ENCODE measurements at places on chromosomes 4 and X. TPM values are rescaled to one million over a fixed set of nuclear protein-coding genes. Genes with fewer than 3 reads are reported as not detected.

CENPVL2 gene
- 0.32 TPM for total RNA-seq

IL2 gene
- total RNA-seq, result not detected

DNA sequence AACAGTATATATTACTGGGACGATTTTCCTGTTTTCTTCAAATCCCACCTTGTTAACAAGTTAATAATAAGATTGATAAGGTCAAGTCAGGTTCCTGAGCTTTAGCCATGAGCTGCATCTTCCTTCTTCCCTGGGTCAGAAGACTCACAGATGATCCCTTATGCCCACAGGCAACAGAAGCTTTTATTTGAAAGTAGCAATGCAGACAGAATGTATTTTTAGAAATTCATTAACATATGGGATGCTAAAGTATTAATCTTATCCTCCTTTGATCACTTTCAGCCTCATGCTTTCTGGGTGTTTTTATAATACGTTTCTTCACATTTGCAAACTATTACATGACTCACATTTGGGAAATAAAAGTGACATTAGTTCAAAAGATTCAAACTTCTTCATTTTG is 42.0 kb upstream of the MXRA5 start:
- H3K4me3 ChIP-seq, result no peak overlapping the region
- no peaks in the 10 kb centered on the region for H3K4me1 ChIP-seq
- no peak overlapping the region for H3K27ac ChIP-seq

DNA sequence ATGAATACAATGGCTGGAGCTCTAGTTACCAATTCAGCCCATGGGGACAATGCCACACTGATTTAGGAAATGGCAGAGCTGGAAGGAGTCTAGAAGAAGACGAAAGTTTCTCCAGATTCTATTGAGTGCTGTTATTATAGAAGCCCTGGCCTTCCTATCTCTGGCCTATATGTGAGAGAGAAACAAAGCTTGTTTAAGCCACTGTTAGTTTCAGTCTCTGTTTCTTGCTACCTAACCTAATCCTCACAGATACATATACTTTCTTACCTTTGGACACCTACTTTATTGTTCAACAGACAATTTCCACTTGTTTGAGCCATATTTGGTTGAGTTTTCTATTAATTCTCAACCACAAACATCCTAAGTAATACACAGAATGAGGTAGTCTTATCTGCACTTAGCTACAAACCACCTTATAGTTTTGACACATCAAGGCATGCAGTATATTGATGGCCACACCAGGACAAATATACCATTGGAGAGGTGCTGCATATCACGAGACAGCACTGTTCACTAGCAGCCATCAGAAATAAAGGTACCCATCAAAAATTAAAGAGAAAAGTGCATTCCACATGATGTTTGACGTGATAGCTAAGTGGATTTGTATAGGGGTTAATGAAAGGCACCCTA is 190.2 kb downstream of the SMIM20 start:
- no peak for DNase-seq
- no peaks in the 10 kb centered on the region for H3K36me3 ChIP-seq
- no peak overlapping the region for H3K4me3 ChIP-seq
- H3K27ac ChIP-seq, result no peak overlapping the region
- H3K4me1 ChIP-seq, result peaks cover 7% of the 10 kb centered on the region
- H3K27me3 ChIP-seq, result no peaks in the 10 kb centered on the region

DNA sequence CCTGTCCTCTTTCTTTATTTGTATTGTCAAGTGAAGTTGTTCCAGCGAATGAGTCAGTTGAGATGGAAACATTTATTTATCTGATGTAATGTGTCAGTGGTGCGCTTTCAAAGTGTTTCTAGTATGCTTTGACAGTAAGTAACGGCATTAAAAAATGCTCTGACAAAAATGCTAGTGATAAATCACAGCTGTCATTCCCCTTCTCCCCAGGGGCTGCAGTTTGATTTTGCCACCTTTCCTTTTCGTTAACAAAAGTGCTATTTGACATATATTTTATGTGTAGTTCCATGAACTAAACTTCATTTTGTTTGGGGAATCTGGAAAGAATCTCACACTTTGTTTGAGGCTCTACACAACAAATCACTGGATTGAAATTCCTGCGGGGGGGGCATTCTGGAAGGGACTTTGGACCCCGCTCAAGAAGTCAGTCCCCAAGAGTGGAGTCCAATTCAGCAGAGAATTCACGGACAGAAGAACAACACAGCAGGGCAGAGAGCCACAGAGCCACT is 7.6 kb upstream of the TBC1D19 start:
- no peaks in the 10 kb centered on the region for H3K36me3 ChIP-seq
- H3K4me3 ChIP-seq, result no peak overlapping the region
- DNase-seq, result peak; percentile 39
- H3K27me3 ChIP-seq, result no peaks in the 10 kb centered on the region

DNA sequence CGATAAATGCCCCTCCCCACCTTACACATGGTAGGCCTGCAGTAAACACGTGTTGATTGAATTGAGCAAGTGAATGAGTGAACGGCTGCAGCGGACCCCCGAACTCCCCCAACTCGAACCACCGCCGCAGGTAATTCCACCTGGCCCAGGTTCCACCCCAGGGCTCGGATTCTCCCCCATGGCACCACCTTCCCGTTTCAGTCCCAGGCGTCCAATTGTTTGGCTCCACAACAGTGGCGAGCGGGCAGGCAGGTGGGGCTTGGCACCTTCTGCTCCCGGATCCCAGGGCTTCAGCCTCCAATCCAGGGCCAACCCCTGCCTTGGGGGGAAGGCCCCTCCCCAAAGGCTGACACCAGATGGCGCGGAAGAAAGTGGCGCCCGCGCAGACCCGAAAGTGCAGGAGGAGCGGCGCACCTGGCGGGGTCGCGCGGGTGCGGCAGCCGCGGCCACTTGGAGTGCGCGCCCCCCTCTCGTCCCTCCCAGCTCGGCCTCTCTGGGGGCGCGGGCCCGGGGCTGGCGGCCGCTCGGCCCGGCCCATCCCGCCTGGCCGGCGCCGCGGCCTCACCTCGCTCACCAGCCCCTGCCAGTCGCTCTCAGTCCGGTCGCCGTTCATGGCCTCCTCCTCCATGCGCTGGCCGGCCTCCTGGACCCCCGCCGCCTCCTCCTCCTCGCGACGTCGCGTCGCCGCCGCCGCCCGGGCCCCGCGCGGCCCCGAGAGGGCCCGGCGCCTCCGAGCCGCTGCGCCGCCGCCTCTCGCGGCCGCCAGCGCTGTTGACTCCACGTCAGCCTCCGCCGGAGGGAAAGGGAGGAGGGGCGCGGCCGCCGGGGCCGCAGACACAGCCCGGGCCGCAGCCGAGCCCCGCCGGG is at the start of gene CCDC149:
Gene CCDC149, minus strand, starts transcription at position 791 of the 867 bp plus-strand sequence. Its CDS starts 178 bp downstream, at position 613.
- H3K27ac ChIP-seq, result peak within 1 kb of the TSS; percentile 86
- H3K36me3 ChIP-seq, result no peaks in the 10 kb centered on the region
- no peaks in the 10 kb centered on the region for H3K27me3 ChIP-seq

Data from hepatocyte (in vitro differentiated cells).